ENCODE measurements at places on chromosomes 5 and 9.

DNA sequence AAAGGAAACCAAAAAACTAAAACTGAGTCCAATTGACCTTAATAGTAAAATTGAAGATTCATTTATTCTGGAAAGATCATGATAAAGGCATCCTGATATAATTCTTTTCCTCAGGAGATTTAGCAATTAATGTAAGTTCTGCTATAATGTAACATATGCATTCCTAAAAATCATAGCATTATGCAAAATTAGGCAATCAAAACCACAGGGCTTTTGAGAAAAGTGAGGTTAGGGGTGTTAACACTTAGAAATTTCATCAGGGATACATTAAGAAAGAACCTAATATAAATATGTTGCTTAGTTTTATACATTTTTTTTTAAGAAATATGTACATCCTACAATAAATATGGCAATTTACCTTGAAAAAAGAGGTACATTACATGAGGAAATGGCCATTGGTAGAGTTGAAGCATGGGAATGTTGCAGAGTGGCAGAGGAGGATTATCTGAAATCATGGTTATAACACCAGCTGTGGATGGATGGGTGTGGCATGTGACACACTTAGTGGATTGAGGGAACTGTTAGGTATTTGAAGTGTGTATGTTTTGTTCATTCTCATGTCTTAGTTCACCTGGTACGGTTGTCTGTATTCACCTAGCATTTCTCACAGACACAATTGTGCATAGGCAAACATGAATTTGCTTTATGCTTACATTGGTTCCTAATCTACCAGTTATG lies 51.1 kb downstream of the CCNH start:
- no peak for DNase-seq

- no peak for DNase-seq
Measured at GRCh38 chr5:138491284-138491648, 26.0 kb downstream of the EGR1 start.

DNA sequence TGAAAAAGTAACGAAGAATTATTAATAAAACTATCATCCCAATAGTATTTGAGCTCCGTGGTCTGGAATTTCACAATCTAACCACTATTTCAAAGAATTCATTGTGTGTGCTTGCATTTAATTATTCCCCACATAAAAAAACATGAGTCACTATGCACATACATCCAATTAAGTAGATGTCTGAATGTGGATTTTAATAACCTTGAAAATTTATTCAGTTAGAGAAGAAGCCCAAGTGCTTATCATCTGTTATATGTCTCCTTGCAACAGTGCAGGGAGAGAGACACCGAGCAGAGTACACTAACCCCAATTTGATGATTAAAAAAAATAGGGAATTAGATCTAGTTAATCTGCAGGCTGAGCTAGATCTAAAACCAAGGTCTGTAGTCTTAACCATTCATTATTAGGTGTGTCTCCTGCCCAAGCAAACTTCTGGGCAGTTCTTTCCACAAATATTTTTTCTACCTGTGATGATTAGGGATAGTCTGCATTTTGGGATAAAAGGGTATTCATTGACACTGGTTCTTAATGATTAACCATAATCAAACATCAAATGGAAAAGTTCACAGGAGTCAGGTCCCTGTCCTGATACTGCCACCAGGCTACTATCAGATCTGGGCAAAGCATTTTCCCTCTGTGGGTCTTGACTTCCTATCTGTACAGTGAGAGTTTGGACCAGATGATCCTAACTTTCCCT lies 164.2 kb downstream of the GRIA1 start:
- no peak for DNase-seq

GRCh38 chr5:110031402-110032140 lies 341.8 kb downstream of the MAN2A1 start:
- no peak for DNase-seq

GRCh38 chr9:14987858-14988257 lies 77.6 kb upstream of the FREM1 start:
- no peak for DNase-seq

GRCh38 chr5:180007582-180007981 lies 64.0 kb downstream of the RNF130 start:
- peak; percentile 78 for DNase-seq

GRCh38 chr9:4935001-4935672 lies 49.9 kb upstream of the JAK2 start:
- no peak for DNase-seq

- no peak for DNase-seq
Measured at GRCh38 chr5:158423623-158424200, 564.8 kb upstream of the CLINT1 start.

GRCh38 chr9:78860801-78861475 lies 564.0 kb downstream of the PSAT1 start:
- DNase-seq, result no peak

DNA sequence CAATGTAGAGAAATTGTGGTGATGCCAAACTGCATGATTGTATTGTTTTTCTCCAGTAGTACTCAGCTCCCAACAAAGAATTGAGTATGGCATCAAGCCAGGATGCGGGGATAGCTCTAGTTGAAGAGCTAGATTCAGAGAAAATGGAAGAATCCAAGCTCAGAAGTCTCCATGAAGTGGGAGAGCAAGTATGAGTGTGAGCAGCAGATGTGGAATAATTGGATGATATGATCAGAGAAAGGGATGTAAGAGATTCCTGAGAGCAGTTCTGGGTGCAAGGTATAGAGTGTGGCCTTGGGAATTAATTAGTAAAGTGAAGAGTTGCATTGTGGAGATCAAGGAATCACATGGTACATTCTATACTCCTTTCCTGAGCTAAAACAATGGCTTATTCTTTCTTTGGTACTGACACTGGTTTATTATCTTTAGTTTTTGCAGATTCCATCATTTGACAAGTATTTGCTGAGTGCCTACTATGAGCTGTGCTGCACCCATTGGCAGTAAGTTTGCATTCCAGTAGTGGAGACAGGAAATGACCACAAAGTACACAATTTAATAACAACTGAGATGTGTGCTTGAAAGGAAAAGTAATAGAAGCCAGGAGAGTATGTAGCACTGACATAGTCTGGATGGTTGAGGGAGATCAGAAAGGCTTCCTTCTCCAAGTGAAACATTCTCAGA lies 177.1 kb downstream of the CPLANE1 start:
- no peak for DNase-seq

- DNase-seq, result no peak
Measured at GRCh38 chr9:131951905-131952304, 127.8 kb downstream of the MED27 start.

DNA sequence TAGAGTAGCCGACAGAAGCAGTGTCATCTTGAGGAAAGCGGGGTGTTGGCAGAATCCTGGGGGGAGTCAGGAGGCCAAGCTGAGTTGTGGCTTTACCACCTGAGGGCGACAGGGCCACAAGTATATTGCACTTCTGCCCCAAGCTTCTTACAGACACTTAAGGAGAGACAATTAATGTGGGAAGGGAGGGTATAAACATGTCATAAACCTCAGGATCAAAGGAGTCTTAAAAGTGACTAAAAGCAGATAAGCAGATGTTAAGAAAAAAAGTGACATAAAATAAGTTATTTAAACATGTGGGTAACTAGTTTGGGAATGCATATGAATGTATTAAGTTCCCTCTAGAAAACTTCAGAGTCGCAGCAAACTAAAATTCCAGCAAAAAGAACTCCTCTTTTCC lies 63.9 kb downstream of the ERAP1 start:
- DNase-seq, result no peak

DNA sequence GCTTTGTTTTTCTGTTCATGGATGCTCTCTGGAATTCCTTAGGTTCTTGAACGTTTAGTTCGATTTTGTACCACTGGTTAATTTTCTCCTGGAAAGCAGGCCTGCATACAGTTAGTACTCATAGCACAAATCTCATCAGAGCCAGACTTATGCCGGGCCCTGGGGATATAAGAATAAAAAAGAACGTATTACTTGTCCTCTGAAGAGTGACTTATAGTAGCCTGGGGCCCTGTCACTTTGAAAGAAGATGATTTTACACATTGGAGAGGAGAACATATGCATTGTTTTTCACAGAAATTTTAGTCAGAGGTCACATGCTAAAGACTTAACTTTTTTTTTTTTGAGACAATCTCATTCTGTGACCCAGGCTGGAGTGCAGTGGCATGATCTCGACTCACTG lies 50.3 kb downstream of the ZNF462 start:
- DNase-seq, result no peak

GRCh38 chr5:72464071-72464470 lies 43.1 kb downstream of the ZNF366 start:
- no peak for DNase-seq

GRCh38 chr9:17503196-17503595 lies 75.7 kb upstream of the SH3GL2 start:
- no peak for DNase-seq

DNA sequence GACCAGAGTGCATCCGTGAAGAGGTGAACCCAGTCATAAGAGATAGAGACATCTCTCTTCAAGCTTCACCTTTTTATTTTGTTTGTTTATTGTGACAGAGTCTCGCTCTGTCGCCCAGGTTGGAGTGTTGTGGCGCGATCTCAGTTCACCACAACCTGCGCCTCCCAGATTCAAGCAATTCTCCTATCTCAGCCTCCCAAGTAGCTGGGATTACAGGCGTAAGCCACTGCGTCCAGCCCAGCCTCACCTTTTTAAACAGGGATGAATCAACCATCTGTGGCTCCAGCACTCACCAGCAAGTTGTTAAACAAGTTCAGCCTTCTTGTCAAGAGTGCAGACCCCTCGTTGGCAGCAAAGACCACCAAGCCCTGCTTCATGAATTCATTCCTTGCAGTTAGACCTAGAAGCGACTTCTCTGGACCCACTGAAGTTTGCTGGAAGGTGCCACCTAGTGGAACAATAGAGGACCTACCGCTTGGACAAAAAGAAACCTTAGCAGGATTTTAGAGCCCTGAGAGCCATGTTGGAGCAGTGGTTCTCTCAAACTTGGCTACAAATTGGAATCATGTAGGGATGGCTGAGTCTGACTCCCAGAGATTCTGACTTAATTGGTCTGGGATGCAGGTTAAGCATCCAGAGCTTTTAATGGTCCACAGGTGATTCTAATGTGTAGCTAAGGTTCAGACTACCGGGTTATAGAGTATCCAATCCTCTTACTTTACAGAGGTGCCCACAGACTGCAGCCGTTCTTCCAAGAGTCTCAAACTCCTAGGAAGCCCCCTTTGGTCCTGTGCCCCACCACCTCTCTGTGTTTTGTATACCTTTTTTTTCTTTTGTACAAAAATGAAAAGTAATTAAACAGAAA lies 10.5 kb upstream of the GALNT10 start:
- DNase-seq, result no peak

- no peak for DNase-seq
Measured at GRCh38 chr5:88394536-88395175, 126.0 kb upstream of the TMEM161B start.

DNA sequence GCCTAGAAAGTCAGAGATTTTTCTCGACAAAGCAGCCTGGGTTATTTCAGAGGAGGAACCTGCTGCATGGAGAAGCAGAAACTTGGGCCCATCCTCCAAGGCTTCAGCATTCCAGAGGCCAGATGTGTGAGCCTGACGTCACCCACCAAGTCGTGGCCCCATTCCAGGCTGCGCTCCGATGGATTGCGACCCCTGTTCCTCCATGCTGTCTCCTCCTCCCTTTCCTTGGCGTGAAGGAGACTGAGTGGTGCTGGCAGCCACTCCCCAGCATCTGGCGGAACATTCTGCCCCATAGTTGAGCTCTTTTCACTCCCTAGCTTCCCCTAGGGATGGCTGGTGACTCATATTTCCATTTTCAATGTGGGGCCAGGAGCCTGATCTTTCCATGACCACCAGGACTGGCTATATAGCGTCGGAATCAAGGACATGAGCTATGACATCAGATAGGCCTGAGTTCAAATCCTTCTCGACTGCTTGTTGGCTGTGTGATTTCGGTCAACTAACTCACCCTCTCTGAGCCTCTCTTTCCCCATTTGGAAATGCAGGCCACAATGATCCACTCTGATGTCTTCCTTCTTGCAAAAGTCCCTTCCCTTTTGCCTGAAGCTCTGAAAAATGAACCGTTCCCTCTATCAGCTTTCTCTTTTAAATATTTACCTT lies 24.5 kb upstream of the DUSP1 start:
- peak; percentile 56 for DNase-seq

DNA sequence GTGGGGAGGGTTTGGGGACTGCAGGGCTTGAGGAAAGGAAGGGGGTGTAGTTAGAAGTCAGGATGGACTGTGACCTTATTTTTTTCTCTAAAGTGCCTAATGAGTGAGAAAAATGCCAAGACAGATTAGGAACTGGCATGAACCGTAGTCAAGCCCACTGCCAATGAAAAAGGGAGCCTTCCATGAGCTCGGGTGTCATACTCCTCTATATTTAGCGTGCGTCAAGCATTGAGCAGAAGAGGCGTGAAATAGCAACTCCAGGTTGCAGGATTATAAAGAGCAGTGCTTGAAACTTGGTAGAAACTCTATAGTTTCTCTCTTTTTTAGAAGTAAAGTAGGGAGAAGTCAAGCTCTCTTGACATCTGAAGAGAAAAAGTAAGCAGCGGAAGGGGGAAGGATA lies 1.8 kb downstream of the SGCD start:
- DNase-seq, result no peak

GRCh38 chr5:44187973-44188372 lies 201.2 kb downstream of the FGF10 start:
- no peak for DNase-seq

DNA sequence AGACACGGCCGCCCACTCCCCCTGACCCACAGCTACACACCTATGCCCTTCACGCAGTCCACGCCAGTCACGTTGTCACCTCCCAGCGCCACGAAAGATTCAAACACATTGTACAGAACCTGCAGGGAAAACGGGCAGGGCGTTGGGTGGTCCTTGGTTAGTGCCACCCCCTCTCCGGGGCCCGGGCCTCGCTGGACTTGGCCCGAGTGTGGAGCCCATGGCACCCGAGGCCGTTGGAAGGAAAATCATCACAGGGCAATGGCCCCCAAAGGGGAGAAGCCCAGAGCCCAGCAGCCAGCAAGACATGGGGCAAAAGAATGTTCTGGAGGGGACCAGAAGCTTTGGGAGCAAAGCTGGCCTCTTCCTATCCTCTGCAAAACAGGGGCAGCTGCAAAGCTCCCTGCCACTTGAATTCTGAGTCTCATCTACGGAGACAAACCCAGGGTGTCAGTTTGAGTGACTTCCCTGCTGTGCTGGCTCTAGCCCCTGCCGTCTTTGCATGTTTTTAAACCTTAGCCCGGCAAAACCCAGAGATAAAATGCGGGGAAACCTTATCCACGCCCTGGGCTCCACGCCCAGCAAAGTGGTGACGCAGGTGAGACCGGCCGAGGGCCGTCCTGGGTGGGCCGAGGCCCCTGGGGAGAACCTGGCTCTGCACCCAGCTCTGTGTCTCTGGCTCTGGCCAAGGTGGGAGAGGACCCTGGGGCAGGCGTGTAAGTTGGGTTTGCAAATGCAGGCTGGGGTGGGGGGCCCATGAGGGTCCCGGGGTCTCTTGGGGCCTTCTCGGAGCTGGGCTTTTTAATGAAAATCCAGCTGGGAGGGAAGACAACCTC lies 38.9 kb downstream of the SLC9A3 start:
- DNase-seq, result no peak

- DNase-seq, result no peak
Measured at GRCh38 chr9:111163716-111164389, 125.6 kb upstream of the LPAR1 start.

DNA sequence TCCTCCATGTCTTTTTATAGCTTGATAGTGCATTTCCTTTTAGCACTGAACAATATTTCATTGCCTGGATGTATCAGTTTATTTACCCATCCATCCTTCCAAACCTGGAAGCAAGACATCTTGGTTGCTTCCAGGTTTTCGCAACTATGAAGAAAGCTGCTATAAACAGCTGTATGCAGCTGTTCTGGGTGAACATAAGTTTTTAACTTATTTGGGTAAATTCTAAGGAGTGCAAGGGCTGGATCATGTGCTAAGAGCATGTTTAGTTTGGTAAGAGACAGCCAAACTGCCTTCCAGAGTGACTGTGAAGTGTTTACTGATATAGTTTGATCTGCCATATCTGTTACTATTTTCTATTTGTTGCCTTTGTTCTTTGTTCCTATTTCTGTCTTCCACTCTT lies 58.5 kb downstream of the CSF2 start:
- no peak for DNase-seq

Data from NCI-H524 treated with DMSO at 0.1 percent for 48 hours (cell line).